ENCODE measurements at places on chromosomes 6 and 20. TPM values are rescaled to one million over a fixed set of nuclear protein-coding genes. Genes with fewer than 3 reads are reported as not detected.

DEF6 gene
- total RNA-seq, result 212 TPM

- no peaks in the 10 kb centered on the region for H3K27me3 ChIP-seq
- H3K4me1 ChIP-seq, result no peaks in the 10 kb centered on the region
- no peaks in the 10 kb centered on the region for H3K36me3 ChIP-seq
- DNase-seq, result no peak
- no peak overlapping the region for H3K4me3 ChIP-seq
These were observed 113.9 kb upstream of the MMS22L start for GRCh38 chr6:97396880-97397279.

DNA sequence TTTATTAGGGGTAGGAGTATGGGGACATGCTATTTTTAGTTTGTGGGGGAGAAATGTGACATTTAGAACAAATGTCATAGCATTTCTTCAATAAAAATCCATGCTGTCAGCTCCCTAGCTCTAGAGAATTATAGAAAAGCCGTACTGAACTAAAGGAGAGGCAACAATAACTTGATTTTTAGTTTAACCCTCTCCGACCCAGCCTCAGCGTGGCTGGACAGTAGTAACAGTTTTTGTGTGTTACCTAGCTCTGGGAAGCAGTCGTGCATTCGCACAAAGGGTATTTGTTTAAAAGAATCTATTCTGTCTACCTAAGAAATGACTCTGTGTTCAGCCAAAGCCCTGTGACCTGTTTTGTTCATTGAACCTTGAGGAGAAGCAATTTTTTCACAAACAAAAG is 442.4 kb upstream of the SOX4 start:
- H3K27me3 ChIP-seq, result no peaks in the 10 kb centered on the region
- no peaks in the 10 kb centered on the region for H3K36me3 ChIP-seq
- H3K4me1 ChIP-seq, result no peaks in the 10 kb centered on the region
- no peak overlapping the region for H3K27ac ChIP-seq

DNA sequence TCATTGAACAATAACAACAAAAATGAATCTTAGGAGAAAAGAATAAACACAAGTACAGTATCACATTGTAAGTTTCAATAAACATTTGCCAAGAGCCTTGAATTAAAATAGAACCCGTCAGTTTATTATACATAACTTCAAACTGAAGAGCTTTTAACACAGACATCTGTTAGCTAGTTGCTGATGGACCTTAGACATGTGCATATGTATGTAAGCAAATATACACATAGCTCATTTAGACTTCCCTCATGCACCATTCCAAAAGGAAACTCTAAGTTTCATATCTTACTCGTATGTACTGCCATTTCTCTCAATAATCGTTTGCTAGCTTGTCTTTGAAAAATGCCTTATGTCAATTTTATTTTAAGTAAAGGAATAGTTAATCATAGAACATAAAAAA is 235.0 kb downstream of the TENT5A start:
- no peak overlapping the region for H3K27ac ChIP-seq
- no peaks in the 10 kb centered on the region for H3K4me1 ChIP-seq

FLRT3 gene
- not detected for total RNA-seq

BTN1A1 gene
- total RNA-seq, result not detected

DNA sequence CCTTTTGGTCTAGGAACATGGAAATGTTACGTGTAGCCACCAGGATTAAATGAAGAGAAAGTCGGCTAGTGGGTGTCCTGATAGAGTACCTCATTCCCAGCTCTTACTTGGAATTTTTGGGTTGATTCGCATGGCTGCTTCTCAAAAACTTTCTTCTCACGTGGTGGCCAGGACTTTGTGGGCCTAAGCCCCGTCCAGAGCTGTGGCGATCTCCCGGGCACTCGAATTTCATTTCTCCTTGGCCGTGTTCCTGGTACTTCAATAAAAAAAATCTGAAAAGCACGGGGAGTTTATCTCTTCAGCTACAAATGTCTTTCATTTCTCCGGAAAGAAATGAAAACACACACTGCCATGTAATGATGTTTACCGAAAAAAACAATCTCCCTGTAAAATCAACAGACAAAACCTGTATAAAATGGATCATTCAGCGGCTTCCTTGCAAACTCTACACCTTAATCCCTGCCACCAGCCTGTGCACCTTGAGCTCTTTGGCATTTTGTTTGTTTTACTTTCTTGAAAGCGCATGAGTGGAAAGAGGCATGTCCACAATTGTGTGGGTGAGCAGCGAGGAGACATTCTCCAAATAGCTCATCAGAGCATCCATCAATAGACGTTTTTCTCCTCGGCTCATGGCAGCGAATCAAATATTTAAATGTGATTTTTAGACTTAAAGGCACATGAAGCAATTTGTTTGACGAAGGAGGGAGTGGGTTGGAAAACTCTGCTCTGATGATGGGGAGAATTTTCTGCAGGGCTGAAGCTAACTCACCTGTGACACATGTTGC is 173.1 kb downstream of the TFAP2C start:
- no peak overlapping the region for H3K4me3 ChIP-seq
- no peaks in the 10 kb centered on the region for H3K4me1 ChIP-seq
- no peak overlapping the region for H3K27ac ChIP-seq
- no peaks in the 10 kb centered on the region for H3K27me3 ChIP-seq
- no peaks in the 10 kb centered on the region for H3K36me3 ChIP-seq

DNA sequence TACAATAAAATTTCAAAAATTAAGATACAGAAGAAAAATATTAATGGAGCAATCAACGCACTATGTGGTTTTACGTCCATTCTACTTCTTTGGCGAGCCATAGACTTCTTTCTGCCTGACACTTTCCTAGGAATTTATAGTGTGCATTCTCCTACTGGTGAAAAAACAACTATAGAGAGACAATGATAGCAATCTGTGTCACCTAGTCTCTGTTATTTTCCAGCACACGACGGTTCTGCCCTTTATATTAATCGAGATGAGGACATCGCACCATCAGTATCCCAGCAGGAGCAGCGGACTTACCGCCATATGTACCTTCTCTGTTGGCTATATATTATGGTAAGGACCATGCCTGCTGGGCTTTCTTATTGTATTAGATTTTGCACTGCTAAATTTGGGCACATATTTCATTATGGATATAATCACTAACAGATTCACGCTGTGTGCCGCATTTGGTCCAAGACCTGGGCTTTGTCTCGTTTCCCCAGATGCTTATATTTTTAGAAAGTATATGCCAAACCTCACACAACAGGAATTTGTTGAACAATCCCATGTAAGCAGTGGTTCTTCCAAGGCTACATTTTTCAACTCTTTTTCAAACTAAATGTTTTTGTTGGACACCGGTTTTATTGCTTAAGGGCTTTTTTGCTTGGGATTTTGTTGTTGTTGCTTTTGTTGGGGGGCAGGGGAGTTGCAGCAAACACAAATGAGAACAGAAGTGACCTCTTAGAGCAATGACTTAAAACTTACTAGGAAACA is 166.4 kb downstream of the ADAT2 start:
- no peak overlapping the region for H3K4me3 ChIP-seq
- no peaks in the 10 kb centered on the region for H3K36me3 ChIP-seq
- no peak overlapping the region for H3K27ac ChIP-seq

DNA sequence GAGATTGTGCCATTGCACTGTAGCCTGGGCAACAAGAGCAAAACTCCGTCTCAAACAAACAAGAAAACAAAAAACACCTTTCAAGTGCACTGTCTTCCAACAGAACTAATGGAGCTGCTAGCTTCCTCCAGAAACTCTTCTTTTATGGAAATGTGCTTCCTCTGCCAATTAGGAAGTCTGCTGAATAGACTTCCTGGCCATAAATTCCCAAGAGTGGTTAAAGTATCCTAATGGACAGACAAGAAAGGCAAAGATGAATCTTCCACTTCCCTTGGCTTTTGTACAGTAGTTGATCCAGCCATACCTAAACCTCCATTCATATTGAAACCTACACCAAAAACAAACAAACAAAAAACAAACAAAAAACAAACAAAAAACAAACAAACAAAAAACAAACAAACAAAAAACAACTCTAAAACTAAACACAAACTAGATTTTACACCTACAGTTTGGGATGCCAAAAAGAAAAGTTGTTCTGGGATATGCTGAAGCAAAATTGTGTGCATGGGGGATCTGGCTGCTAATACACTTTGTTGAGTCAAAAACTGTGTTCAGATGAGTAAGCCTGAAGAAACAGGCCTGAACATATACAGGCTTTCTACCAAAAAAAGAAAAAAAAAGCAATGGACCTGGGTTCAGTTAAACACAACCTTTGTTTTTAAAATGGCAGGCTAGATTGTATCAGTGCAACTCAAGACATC is 59.8 kb upstream of the CARMIL1 start:
- H3K36me3 ChIP-seq, result no peaks in the 10 kb centered on the region
- no peak overlapping the region for H3K4me3 ChIP-seq
- H3K27ac ChIP-seq, result no peak overlapping the region
- peaks cover 2% of the 10 kb centered on the region for H3K4me1 ChIP-seq

DNA sequence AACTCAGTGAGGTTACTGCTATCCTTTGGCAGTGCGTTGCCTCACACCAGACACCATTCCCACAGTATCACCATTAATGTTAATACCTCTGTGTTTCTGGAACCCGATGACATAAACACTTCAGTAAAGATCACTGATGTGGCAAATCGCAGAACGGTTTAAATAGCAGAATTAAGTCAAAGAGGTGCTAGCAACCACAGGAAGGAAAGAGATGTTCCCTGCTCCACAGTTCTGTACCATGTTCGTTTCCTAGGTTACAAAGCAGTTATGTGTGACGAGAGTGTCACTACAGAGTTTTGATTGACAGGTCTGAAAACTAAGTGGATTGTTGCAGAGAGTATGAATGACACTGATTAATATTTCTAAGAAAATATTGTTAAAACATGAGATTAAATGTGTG is 272.3 kb downstream of the KHDRBS2 start:
- H3K4me3 ChIP-seq, result no peak overlapping the region
- H3K27ac ChIP-seq, result no peak overlapping the region
- DNase-seq, result no peak
- H3K36me3 ChIP-seq, result no peaks in the 10 kb centered on the region

- no peak for DNase-seq
- no peak overlapping the region for H3K4me3 ChIP-seq
- no peaks in the 10 kb centered on the region for H3K36me3 ChIP-seq
- no peak overlapping the region for H3K27ac ChIP-seq
- H3K27me3 ChIP-seq, result no peaks in the 10 kb centered on the region
These were observed 21.2 kb upstream of the ELOVL5 start for GRCh38 chr6:53369876-53370515.

- H3K4me1 ChIP-seq, result no peaks in the 10 kb centered on the region
- H3K36me3 ChIP-seq, result no peaks in the 10 kb centered on the region
- H3K27me3 ChIP-seq, result no peaks in the 10 kb centered on the region
- no peak overlapping the region for H3K27ac ChIP-seq
- no peak overlapping the region for H3K4me3 ChIP-seq
These were observed 215.8 kb upstream of the RREB1 start for GRCh38 chr6:6891949-6892461.

- peaks cover 24% of the 10 kb centered on the region for H3K4me1 ChIP-seq
- no peaks in the 10 kb centered on the region for H3K27me3 ChIP-seq
- no peak overlapping the region for H3K4me3 ChIP-seq
- DNase-seq, result no peak
- no peak overlapping the region for H3K27ac ChIP-seq
These were observed 53.3 kb upstream of the SLC22A1 start for GRCh38 chr6:160068346-160068745.

- peaks cover 34% of the 10 kb centered on the region for H3K36me3 ChIP-seq
- no peak for DNase-seq
- no peaks in the 10 kb centered on the region for H3K27me3 ChIP-seq
- H3K4me3 ChIP-seq, result no peak overlapping the region
These were observed 419 bp upstream of the SNHG17 start for GRCh38 chr20:38435555-38435939.

- H3K4me1 ChIP-seq, result peaks cover 55% of the 10 kb centered on the region
- peaks cover 48% of the 10 kb centered on the region for H3K27me3 ChIP-seq
- DNase-seq, result peak; percentile 46
- H3K4me3 ChIP-seq, result peak overlapping the region; percentile 43
- H3K36me3 ChIP-seq, result no peaks in the 10 kb centered on the region
These were observed 5.3 kb downstream of the MMP9 start for GRCh38 chr20:46013829-46014516.

FGD2 gene
- total RNA-seq, result 1.2 TPM

MOG gene
- total RNA-seq, result not detected

GRCh38 chr6:169288591-169288990 is 34.9 kb upstream of the THBS2 start:
- no peaks in the 10 kb centered on the region for H3K36me3 ChIP-seq
- no peak overlapping the region for H3K27ac ChIP-seq
- no peaks in the 10 kb centered on the region for H3K4me1 ChIP-seq
- H3K4me3 ChIP-seq, result no peak overlapping the region
- DNase-seq, result no peak

All from CD4-positive, alpha-beta T cell (primary cell).